ENCODE measurements at places on chromosomes 11 and 22. TPM values are rescaled to one million over a fixed set of nuclear protein-coding genes. Genes with fewer than 3 reads are reported as not detected.

- no peak overlapping the region for H3K27ac ChIP-seq
- no peaks in the 10 kb centered on the region for H3K36me3 ChIP-seq
- no peak for DNase-seq
- peaks cover 27% of the 10 kb centered on the region for H3K27me3 ChIP-seq
These were observed 41.2 kb upstream of the ATXN10 start for GRCh38 chr22:45630436-45630835.

DNA sequence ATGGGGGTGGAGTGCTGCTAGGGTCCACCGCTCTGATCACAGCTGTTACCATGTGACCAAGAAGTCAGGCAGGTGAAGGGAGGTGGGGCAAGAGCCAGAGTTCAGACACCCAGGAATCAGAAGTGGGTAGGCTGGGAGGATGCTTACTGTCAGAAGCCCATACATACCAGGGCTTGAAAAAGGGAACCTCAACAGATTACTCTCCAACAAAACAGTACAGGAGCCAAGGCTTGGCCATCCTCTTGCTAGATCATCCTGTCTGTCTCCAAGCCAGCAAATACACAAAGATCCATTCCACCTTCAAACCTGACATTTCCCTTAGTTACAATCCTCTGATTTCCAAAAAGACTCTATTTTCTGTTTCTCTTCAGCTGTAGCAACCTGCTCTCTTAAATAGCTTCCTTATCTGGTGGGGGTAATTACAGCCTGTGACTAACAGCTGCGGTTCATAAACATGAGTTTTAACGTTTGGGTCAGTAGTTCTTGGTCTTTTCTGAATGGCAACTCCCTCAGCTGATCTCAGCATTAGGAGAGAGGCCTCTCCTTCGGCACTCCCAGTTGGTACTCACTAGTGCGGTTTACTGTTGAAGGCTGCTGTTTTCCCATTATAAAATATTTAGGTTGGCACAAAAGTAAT lies 31.1 kb upstream of the WT1 start:
- no peaks in the 10 kb centered on the region for H3K36me3 ChIP-seq
- no peak for DNase-seq
- H3K4me1 ChIP-seq: no peaks in the 10 kb centered on the region
- H3K27me3 ChIP-seq: no peaks in the 10 kb centered on the region

- peak; percentile 98 for DNase-seq
- H3K27ac ChIP-seq: peak overlapping the region; percentile 98
- no peaks in the 10 kb centered on the region for H3K36me3 ChIP-seq
- H3K4me1 ChIP-seq: peaks cover 39% of the 10 kb centered on the region
- H3K4me3 ChIP-seq: no peak overlapping the region
These were observed 226.7 kb upstream of the NARS2 start for GRCh38 chr11:78801161-78801884.

GRCh38 chr11:128390246-128390645 lies 197.1 kb downstream of the ETS1 start:
- no peak overlapping the region for H3K27ac ChIP-seq
- no peaks in the 10 kb centered on the region for H3K27me3 ChIP-seq
- H3K4me3 ChIP-seq: no peak overlapping the region
- peaks cover 2% of the 10 kb centered on the region for H3K4me1 ChIP-seq
- H3K36me3 ChIP-seq: no peaks in the 10 kb centered on the region

- no peaks in the 10 kb centered on the region for H3K4me1 ChIP-seq
- H3K36me3 ChIP-seq: no peaks in the 10 kb centered on the region
- H3K27ac ChIP-seq: no peak overlapping the region
- H3K27me3 ChIP-seq: no peaks in the 10 kb centered on the region
These were observed 6.9 kb downstream of the MUC6 start for GRCh38 chr11:1029654-1030053.

GRCh38 chr11:102753267-102753666 lies 27.2 kb downstream of the MMP10 start:
- peaks cover 1% of the 10 kb centered on the region for H3K4me1 ChIP-seq
- no peak overlapping the region for H3K27ac ChIP-seq
- peaks cover 32% of the 10 kb centered on the region for H3K27me3 ChIP-seq

GRCh38 chr22:38788021-38788816 lies 5.7 kb downstream of the DNAL4 start:
- peaks cover 6% of the 10 kb centered on the region for H3K36me3 ChIP-seq
- DNase-seq: peak; percentile 96
- H3K27me3 ChIP-seq: no peaks in the 10 kb centered on the region

DNA sequence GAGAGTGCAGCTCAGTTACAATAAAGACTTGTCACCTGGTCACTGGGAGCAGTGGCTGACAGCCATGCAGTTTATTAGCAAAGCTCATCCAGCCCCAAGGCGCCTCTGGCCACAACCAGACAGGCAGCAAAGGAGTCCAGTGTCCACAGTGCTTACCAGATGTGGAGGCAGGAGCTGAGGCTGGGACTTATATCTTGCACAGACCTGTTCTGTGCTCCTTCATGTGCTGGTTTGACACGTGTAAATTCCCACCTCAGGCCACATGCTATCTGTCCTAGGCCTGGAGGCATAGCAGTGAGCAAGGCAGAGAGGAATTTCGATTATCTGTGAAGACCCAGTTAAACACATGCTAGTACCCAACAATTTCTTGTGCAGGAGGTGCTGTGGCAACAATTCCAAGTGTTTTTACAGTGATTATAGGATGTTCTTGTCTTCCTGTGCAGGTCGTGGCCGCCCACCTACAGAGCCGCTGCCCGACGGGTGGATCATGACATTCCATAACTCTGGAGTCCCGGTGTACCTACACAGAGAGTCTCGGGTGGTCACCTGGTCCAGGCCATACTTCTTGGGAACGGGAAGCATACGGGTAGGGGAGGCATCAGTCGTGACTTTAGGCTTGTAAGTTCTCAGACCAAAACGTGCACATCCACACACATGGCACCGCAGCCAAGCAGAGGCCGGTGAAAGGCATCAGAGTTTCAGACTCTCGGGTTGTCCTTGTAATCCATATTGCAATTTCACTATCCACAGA lies 9.4 kb downstream of the DGCR8 start:
- peaks cover 79% of the 10 kb centered on the region for H3K36me3 ChIP-seq
- H3K27me3 ChIP-seq: no peaks in the 10 kb centered on the region
- peaks cover 11% of the 10 kb centered on the region for H3K4me1 ChIP-seq

The LYVE1 gene
- not detected for total RNA-seq

- DNase-seq: no peak
- peaks cover 8% of the 10 kb centered on the region for H3K4me1 ChIP-seq
- H3K27me3 ChIP-seq: no peaks in the 10 kb centered on the region
- no peak overlapping the region for H3K27ac ChIP-seq
These were observed 52.7 kb downstream of the SCN3B start for GRCh38 chr11:123601743-123602142.

GRCh38 chr11:133747409-133747808 lies 97.9 kb downstream of the SPATA19 start:
- no peaks in the 10 kb centered on the region for H3K36me3 ChIP-seq
- no peak overlapping the region for H3K27ac ChIP-seq
- no peak for DNase-seq
- H3K4me3 ChIP-seq: no peak overlapping the region
- H3K27me3 ChIP-seq: no peaks in the 10 kb centered on the region
- H3K4me1 ChIP-seq: no peaks in the 10 kb centered on the region

DNA sequence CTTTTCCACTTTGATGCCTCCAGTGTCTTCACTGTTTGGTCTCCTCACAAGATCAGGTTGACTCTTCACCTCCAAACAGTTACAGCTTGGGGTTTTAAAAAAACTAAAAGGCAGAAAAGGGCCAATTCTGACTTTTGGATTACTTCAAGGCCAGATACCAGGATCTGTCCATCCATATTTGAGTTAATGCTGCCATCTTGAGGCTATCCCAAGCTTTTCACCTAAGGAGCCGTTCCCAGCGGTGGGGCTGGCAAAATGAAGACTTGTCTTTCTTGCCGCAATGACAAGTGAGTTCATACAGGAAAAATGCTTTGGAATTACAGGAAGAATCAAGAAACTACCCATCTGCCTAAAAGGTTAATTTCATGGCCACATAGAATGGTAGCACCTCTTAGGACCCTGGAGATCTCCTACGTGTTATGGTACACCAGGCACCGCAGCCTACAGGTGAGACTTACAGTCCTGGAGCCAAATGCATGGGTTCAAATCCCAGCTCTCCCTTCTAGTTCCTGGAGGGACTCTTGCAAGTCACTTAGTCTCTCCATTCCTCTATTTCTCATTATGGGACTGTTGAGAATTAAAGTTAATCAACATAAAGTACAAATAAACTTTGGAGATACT lies 6.0 kb upstream of the OR5B21 start:
- H3K36me3 ChIP-seq: no peaks in the 10 kb centered on the region
- H3K4me1 ChIP-seq: peaks cover 5% of the 10 kb centered on the region
- H3K4me3 ChIP-seq: no peak overlapping the region
- peak; percentile 76 for DNase-seq
- H3K27ac ChIP-seq: no peak overlapping the region

The SLC43A3 gene
- 12.7 TPM for total RNA-seq

- DNase-seq: no peak
- H3K4me1 ChIP-seq: peaks cover 1% of the 10 kb centered on the region
- H3K4me3 ChIP-seq: no peak overlapping the region
- H3K27ac ChIP-seq: no peak overlapping the region
- peaks cover 44% of the 10 kb centered on the region for H3K27me3 ChIP-seq
- no peaks in the 10 kb centered on the region for H3K36me3 ChIP-seq
These were observed 61.1 kb downstream of the NFAM1 start for GRCh38 chr22:42371099-42371498.

GRCh38 chr11:72239313-72239848 lies 4.6 kb downstream of the PHOX2A start:
- DNase-seq: peak; percentile 38
- H3K27ac ChIP-seq: no peak overlapping the region
- H3K4me1 ChIP-seq: peaks cover 2% of the 10 kb centered on the region
- H3K36me3 ChIP-seq: peaks cover 34% of the 10 kb centered on the region
- no peak overlapping the region for H3K4me3 ChIP-seq

DNA sequence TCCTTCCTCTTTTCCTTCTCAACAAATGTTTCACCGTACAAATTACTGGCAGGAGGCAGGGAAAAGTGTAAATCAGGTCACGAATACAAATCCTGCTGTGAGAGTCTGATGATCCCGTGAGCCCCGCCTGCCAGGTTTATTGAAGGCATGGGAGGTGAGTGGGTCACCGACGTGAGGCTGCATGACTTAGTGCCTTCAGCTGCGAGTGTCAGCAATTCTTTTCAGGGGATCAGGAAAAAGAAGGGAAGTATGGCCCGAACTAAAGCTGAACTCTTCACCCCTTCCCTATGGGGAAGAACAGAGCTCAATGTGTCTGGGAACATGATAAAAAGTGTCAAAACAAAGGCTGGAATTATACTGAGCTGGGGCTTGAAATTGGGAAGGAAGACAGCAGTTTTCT lies 166.2 kb downstream of the OPCML start:
- no peak for DNase-seq
- no peak overlapping the region for H3K27ac ChIP-seq
- H3K4me1 ChIP-seq: no peaks in the 10 kb centered on the region
- H3K4me3 ChIP-seq: no peak overlapping the region
- H3K36me3 ChIP-seq: no peaks in the 10 kb centered on the region

DNA sequence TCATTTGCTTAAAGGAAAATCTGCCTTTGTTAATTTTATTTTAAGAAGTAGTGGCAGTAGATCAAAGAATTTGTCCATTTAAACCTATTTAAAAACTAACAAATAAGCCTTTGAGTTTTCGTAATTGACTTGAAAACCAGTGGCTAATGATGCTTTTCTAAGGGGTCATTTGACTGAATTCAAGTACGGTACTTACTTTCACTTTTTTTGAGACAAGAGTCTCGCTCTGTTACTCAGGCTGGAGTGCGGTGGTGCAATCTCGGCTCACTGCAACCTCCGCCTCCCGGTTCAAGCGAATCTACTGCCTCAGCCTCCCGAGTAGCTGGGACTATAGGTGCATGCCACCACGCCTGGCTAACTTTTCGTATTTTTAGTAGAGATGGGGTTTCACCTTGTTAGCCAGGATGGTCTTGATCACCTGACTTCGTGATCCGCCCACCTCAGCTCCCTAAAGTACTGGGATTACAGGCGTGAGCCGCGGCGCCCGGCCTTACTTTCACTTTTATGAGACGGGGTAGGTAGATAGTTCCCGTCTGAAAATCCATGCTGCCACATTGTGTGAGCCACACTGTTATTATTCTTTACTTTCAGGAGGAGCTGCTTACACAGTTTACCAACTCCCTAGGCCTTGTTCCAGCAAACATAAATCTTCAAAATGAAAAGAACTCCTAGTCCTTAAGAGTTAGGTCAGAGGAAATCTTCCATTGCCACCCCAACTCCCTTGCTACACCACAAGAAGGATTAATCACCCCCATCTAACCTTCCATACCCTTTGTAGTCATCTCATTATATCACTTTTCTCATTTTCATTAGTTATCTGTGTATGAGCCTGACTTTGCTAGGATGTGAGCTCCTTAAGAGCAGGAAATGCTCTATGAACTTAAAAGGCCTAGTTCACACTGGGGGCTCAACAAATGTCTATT lies 926.6 kb upstream of the CCDC90B start:
- no peaks in the 10 kb centered on the region for H3K4me1 ChIP-seq
- no peaks in the 10 kb centered on the region for H3K27me3 ChIP-seq
- no peak overlapping the region for H3K4me3 ChIP-seq
- no peak for DNase-seq

- no peak overlapping the region for H3K27ac ChIP-seq
- no peaks in the 10 kb centered on the region for H3K36me3 ChIP-seq
- no peak overlapping the region for H3K4me3 ChIP-seq
- peak; percentile 24 for DNase-seq
These were observed 123.4 kb downstream of the COMMD9 start for GRCh38 chr11:36165621-36166397.

DNA sequence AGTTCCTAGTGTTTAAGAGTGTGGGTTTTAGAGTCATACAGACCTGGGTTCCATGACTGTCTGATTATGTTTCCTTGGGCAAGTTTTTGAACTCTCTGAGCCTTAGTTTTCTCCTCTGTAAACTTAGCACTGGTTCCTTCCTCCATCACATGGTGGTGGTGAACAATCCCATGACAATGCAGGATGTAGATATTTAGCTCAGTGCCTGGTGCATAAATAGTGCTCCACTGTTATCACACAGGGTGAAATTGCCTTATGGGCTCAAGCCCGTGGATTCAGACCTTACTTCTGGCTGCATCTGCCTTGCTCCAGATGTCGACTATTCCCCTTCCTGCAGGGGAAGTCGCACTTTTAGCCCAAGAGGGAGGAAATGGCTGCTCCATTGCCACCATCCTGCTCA lies 62.7 kb downstream of the LDLRAD3 start:
- no peak overlapping the region for H3K4me3 ChIP-seq
- peak; percentile 35 for DNase-seq
- peaks cover 14% of the 10 kb centered on the region for H3K4me1 ChIP-seq
- H3K36me3 ChIP-seq: no peaks in the 10 kb centered on the region
- no peaks in the 10 kb centered on the region for H3K27me3 ChIP-seq

The OLFML1 gene
- total RNA-seq: 0.18 TPM
